ENCODE measurements at places on chromosomes 12 and 14. TPM values are rescaled to one million over a fixed set of nuclear protein-coding genes. Genes with fewer than 3 reads are reported as not detected.

DNA sequence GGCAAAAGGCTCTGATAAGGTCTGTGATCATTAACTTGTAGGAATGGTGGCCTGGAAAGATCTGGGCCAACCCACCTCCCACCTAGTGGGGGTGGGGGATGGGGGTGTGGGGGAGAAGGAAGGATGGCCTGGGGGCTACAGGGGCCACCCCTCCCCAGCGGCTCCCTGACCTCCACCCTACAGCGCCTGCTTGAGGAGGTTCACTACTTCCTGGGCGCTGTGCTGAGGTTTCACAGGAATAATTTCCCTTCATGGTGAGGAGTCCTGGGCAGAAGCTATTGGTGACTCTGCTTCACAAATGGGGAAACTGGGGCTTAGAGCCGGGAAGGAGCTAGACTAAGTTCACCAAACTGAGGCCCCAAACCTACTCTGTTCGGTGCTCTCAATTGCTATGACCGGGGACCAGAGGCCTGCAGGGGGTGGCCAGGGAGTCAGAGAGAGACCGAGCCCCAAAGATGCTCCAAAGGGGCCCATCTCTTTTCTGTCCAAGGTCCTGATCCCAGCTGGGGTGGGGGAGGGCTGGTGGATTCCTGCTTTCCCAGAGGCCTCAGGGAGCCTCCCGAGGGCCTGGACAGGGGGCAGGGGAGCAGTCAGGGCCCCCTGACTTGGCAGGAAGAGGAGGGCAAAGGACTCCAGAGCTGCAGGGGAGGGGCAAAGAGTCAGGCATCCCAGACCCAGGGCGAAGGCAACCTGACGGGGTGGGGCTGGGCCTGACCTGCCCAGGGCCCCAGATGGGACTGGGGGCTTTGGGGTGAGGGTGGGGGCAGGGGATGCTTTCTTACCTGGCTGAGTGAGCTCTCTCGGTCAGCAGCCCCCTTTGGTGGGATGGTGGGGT lies 1.7 kb downstream of the HNF1A start:
- H3K27me3 ChIP-seq = no peaks in the 10 kb centered on the region
- H3K36me3 ChIP-seq = no peaks in the 10 kb centered on the region
- H3K4me3 ChIP-seq = no peak overlapping the region
- H3K4me1 ChIP-seq = peaks cover 17% of the 10 kb centered on the region
- no peak overlapping the region for H3K27ac ChIP-seq

DNA sequence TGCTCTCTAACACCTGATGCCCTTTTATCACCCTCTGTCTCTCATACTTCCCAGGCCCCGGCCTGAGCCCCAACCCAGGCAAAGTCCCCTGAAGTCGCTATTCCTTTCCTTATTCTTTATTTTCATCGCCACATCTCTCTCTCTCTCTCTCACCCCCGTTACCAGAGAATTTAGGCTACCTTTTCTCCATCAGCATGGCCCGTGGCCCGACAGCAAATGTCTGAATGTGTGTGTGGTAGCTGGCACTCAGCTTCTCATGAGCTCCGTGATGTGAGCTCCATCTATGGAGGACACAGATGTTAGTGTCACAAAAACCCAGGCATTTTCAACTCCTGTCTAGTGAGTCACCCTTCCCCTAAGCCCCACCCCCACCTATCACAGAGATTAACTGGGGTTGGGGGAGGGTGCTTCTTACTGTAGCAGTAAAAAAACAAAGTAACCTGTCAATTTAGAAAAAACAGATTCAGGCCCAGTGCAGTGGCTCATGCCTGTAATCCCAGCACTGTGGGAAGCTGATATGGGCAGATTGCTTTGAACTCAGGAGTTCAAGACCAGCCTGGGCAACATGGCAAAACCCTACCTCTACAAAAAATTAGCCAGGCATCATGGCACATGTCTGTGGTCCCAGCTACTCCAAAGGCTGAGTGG lies 53.8 kb downstream of the VCPKMT start:
- no peaks in the 10 kb centered on the region for H3K36me3 ChIP-seq
- H3K27me3 ChIP-seq = no peaks in the 10 kb centered on the region
- no peak for DNase-seq
- H3K4me1 ChIP-seq = peaks cover 32% of the 10 kb centered on the region

- peaks cover 7% of the 10 kb centered on the region for H3K27me3 ChIP-seq
- H3K4me3 ChIP-seq = no peak overlapping the region
- no peaks in the 10 kb centered on the region for H3K36me3 ChIP-seq
- no peak for DNase-seq
- H3K27ac ChIP-seq = no peak overlapping the region
- peaks cover 8% of the 10 kb centered on the region for H3K4me1 ChIP-seq
These were observed 12.7 kb upstream of the EIF4B start for GRCh38 chr12:52993558-52993869.

DNA sequence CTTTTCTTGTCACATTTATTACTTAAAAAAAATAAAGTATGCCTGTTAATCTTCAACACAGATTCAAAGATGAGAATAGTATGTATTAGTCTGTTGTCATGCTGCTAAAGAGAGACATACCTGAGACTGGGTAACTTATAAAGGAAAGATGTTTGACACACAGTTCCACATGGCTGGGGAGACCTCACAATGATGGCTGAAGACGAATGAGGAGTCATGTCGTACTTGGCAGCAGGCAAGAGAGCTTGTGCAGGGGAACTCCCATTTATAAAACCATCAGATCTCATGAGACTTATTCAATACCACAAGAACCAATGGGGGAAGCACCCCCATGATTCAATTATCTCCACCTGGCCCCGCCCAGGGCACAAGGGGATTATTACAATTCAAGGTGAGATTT lies 335.9 kb upstream of the GARIN2 start:
- H3K27ac ChIP-seq = no peak overlapping the region
- no peak overlapping the region for H3K4me3 ChIP-seq
- no peak for DNase-seq
- H3K36me3 ChIP-seq = no peaks in the 10 kb centered on the region

DNA sequence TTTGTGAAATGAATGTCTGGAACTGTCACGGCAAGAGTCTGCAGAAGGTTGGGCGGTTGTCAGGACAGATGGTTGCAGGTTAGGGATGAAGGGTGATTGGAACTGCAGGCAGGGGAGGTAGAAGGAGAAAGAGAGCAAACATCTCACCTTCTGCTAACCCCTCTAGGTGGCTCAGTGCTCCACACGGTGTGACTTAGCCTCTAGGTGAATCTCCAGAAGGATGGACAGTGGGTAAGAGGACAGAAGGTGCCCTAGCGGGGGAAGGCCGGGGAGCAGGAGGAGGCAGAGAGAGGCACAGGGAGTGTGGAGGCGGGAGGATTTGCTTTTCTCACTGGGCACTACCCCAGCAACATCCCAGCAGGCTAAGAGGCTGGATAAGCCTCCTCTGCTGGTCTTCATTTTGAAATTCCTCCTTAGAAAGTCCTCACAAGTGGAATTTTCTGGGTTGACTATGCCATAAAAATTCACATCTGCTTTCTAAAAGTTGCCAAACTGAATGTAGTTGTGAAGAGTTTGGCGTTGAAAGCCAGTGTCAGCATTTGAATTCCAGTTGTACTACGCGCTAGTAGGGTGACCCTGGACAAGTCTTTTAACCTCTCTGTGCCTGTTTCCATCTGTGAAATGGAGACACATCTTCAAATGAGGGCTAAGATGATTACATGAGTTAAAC lies 10.7 kb upstream of the GPR68 start:
- H3K27me3 ChIP-seq = peaks cover 33% of the 10 kb centered on the region
- H3K27ac ChIP-seq = no peak overlapping the region
- H3K36me3 ChIP-seq = no peaks in the 10 kb centered on the region
- H3K4me3 ChIP-seq = no peak overlapping the region
- peaks cover 14% of the 10 kb centered on the region for H3K4me1 ChIP-seq

GRCh38 chr12:915090-915489 lies 34.4 kb downstream of the RAD52 start:
- DNase-seq = no peak
- peak overlapping the region; percentile 85 for H3K27ac ChIP-seq

- H3K4me3 ChIP-seq = no peak overlapping the region
- H3K27me3 ChIP-seq = no peaks in the 10 kb centered on the region
- no peak overlapping the region for H3K27ac ChIP-seq
- H3K4me1 ChIP-seq = peaks cover 11% of the 10 kb centered on the region
- H3K36me3 ChIP-seq = no peaks in the 10 kb centered on the region
- DNase-seq = no peak
These were observed 256.8 kb upstream of the BTG1 start for GRCh38 chr12:92402415-92402814.

GRCh38 chr12:43852744-43853143 lies 16.9 kb downstream of the TMEM117 start:
- no peak overlapping the region for H3K27ac ChIP-seq
- no peak overlapping the region for H3K4me3 ChIP-seq
- no peaks in the 10 kb centered on the region for H3K27me3 ChIP-seq
- H3K4me1 ChIP-seq = no peaks in the 10 kb centered on the region
- H3K36me3 ChIP-seq = peaks cover 6% of the 10 kb centered on the region
- no peak for DNase-seq

DNA sequence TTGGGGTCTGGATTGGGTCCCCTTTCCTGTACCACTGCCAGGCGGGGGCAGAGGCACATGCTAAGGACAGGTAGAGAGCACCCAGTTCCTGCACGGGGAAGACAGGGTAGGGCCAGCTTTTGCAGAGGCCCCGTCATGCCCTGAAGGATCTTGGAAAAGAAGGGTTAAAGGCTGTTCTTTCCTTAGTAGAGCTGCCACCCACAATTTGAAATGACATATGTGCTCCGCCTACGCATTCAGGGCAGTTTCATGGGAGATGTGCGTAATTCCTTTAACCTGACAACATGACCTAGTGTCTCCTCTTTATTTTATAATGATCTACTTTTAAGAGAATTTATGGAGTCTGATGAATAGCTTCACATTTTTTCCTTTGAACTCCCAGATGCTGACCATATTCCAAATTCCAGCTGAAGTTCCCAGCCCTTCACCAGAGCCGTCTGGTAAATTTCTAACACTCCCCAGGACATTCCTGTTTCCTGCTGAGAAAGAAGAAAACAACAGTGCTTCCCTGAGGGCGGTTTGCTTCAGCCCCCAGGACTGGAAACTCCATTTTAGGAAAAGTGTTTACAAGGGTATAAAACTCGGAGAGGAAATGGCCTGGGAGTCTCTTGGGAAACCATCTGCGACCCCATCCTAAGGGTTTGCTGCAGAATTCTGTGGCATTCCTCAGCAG lies 58.9 kb upstream of the PLEKHG3 start:
- H3K36me3 ChIP-seq = peaks cover 12% of the 10 kb centered on the region
- peaks cover 46% of the 10 kb centered on the region for H3K4me1 ChIP-seq
- H3K27ac ChIP-seq = peak overlapping the region; percentile 100
- H3K4me3 ChIP-seq = peak overlapping the region; percentile 43
- peak; percentile 44 for DNase-seq

DNA sequence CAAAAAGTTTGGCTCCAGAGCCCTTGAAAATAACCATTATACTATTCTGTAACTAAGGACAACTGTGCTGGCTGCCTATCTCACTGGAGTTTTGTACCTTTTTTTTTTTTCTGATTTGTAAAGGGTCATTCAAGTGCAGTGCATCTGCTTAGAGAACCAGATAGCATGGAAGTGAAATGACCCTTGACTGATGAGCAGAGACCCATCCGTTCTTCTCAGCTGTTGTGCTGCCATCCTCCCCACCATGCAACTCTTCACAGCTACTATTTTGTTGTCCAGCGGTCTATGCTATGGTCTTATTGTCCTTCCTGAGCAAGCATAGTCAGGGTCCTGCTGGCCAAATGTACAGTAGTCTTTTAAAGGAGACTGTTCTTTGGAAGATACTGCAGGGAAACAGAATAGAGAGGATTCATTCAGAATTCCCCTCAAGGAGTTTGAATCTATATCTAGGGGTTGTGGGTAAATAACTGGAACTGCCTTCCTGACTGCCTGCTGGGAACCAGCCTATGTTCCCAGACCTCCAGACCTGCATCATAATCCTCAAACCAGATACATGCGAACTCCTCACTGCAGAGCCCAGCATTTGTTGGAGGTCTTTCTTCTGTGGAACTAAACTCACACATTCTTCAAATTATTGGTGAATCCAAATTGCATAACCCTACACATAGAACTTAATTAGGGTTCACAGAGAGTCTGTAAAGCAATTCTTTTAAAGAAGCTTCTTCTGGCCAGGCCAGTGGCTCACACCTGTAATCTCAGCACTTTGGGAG lies 41.1 kb downstream of the GPR19 start:
- peaks cover 23% of the 10 kb centered on the region for H3K36me3 ChIP-seq
- no peak overlapping the region for H3K4me3 ChIP-seq
- DNase-seq = no peak
- 0 out of 2 replicates have a peak, but pooled peaks cover 4% of the 10 kb centered on the region for H3K27me3 ChIP-seq
- H3K4me1 ChIP-seq = peaks cover 28% of the 10 kb centered on the region

DNA sequence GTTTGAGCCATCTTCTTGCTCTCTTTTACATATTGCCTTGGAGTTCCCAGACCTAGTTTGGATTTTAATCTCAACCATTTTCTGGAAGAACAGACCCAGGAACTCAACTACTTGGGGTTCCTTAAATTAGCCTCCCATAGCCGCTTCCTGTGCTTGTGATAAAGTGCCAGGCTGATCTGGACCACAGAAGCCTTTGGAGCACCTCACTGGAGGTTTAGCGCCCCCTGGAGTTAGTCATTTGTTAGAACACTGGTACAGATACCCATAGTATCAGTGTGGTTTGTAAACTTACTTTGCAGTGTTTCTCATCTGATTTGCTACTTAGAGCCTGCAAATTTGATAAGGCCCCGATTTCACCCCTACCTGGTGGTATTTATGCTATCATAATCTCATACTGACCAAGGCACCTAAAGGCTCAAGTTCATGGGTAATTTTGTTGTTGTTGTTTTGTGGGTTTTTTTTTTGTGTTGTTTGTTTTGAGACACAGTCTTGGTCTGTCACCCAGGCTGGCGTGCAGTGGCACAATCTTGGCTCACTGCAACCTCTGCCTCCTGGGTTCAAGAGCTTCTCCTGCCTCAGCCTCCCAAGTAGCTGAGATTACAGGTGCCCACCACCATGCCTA lies 3.7 kb downstream of the UNC119B start:
- H3K27me3 ChIP-seq = no peaks in the 10 kb centered on the region
- peak; percentile 65 for DNase-seq

- peak; percentile 34 for DNase-seq
- no peaks in the 10 kb centered on the region for H3K27me3 ChIP-seq
- no peaks in the 10 kb centered on the region for H3K36me3 ChIP-seq
These were observed 42.1 kb upstream of the CTDSP2 start for GRCh38 chr12:57888409-57889157.

- DNase-seq = no peak
- no peaks in the 10 kb centered on the region for H3K27me3 ChIP-seq
- no peak overlapping the region for H3K4me3 ChIP-seq
- H3K4me1 ChIP-seq = peaks cover 20% of the 10 kb centered on the region
These were observed 11.9 kb upstream of the SMARCD1 start for GRCh38 chr12:50073206-50073605.

- H3K27ac ChIP-seq = no peak overlapping the region
- peaks cover 5% of the 10 kb centered on the region for H3K36me3 ChIP-seq
- peaks cover 19% of the 10 kb centered on the region for H3K27me3 ChIP-seq
- H3K4me1 ChIP-seq = peaks cover 27% of the 10 kb centered on the region
- H3K4me3 ChIP-seq = no peak overlapping the region
- no peak for DNase-seq
These were observed 12.3 kb downstream of the TNFAIP2 start for GRCh38 chr14:103135333-103136260.

GRCh38 chr14:23431486-23431885 lies 4.0 kb downstream of the MYH7 start:
- H3K4me3 ChIP-seq = no peak overlapping the region
- no peak for DNase-seq
- peaks cover 44% of the 10 kb centered on the region for H3K27me3 ChIP-seq
- no peak overlapping the region for H3K27ac ChIP-seq
- H3K36me3 ChIP-seq = no peaks in the 10 kb centered on the region
- no peaks in the 10 kb centered on the region for H3K4me1 ChIP-seq

Gene C12orf60
- 1.8 TPM for total RNA-seq

Gene CCDC38
- 0.07 TPM for total RNA-seq

Gene RNASE3
- not detected for total RNA-seq

Gene GPR137C
- 2.7 TPM for total RNA-seq

Gene NXPH4
- 4.9 TPM for total RNA-seq

Data from WTC11 (cell line).